ENCODE measurements at places on chromosomes 13 and 19. TPM values are rescaled to one million over a fixed set of nuclear protein-coding genes. Genes with fewer than 3 reads are reported as not detected.
A peak's percentile ranks its signal among the peaks of the same experiment; 100 is the strongest.

The ZNF221 gene
- total RNA-seq = 3.7 TPM

The ZNF296 gene
- total RNA-seq = not detected

The AMER2 gene
- not detected for total RNA-seq

The TUBB4A gene
- total RNA-seq = 0.60 TPM

The MBD3 gene
- 186 TPM for total RNA-seq

The TTC9B gene
- total RNA-seq = 0.73 TPM

The LRRC63 gene
- 0.33 TPM for total RNA-seq

The ZNF90 gene
- total RNA-seq = not detected

- peak; percentile 81 for DNase-seq
These were observed 4.7 kb upstream of the GJB2 start for GRCh38 chr13:20197361-20197834.

GRCh38 chr19:903266-903797 lies 9.7 kb downstream of the R3HDM4 start:
- no peak for DNase-seq

- no peak for DNase-seq
These were observed 4.6 kb upstream of the ERFL start for GRCh38 chr19:41932720-41933332.

GRCh38 chr13:51612867-51613266 lies 28.6 kb downstream of the WDFY2 start:
- no peak for DNase-seq

DNA sequence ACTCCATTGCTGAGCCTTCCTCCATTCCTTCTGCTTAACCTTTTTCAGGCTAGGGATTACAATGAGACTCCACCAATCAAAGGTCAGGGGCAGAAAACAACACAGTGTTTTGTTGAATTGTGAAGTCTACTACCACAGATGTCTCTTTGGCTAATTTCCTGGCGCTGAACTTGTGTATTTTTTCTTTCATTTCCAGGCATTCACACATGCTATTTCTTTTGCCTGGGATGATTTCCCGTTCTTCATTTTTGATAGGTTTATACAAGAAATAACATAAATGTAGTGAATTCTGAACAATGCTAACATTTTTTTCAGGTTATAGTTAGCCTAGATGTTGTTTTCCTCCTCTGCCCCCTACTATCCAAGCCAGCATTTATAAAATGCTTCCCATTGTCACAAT lies 64.3 kb downstream of the OLFM4 start:
- DNase-seq = no peak

GRCh38 chr19:15629003-15629880 lies 11.5 kb upstream of the CYP4F3 start:
- peak; percentile 37 for DNase-seq

DNA sequence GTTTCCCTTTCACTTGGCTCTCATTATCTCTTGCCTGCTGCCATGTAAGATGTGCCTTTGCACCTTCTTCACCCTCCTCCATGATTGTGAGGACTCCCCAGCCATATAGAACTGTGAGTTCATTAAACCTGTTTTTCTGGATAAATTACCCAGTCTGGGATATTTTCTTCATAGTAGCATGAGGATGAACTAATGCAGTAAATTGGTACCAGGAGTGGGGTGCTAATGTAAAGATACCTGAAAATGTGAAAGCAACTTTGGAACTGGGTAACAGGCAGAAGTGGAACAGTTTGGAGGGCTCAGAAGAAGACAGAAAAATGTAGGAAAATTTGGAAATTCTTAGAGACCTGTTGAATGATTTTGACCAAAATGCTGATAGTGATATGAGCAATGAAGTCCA lies 487.4 kb downstream of the LMO7 start:
- no peak for DNase-seq

DNA sequence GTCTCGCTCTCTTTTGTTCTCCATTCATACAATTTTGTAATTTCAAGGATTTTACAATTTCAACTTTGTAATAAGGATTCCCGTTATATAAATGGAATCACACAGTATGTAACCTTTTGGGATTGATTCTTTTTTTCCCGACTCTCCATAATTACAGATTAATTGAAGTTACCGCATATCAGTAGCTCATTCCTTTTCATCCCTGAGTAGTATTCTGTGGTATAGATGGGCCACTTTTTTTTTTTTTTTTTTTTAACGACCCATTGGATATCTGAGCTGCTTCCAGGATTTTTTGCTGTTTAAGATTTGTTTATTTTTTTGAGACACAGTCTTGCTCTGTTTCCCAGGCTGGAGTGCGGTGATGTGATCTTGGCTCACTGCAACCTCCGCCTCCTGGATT lies 27.8 kb downstream of the UHRF1 start:
- no peak for DNase-seq

DNA sequence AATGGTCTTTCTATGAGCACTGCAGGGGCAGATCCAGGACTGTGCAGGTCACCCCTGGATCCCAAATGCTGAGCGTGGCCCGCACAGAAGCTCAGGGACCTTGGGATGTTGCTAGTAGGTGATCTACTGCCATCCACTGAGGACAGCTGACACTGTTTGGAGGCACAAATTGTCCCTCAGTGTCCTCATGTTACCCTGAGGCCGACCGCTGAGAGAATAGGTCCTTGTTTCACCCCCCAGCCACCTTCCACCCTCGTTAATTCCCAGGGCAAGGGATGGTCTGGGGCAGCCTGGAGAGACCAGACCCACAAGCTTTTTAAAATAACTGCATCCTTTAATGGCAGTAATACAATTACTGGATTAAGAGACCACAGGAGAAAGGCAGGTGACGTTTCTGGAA lies 15.4 kb upstream of the TMEM160 start:
- no peak for DNase-seq

DNA sequence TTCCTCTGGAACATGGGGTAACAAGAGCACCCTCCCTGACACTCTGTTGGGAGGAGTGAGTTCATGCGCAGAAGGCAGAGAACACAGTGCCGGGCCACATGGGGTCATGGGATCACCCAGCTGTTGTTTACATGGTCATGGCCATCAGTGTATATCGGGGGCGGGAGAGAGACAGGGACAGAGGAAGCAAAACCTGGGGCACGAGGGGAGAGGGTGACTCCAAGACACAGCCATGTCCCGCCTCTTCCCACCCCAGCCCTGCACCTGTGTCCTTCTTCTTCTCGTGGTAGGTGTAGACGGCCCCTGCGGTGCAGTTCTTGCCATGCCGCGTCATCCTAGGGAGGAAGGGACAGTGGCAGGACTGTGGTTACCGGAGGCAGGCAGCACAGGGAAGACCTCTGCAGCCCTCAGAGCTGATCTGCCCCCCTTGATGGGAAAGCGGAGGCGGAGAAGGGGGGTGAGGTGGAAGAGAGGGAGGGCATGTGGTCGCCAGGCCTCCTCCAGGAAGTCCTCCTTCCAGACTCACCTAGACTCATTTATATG lies 19.9 kb downstream of the NOSIP start:
- no peak for DNase-seq

DNA sequence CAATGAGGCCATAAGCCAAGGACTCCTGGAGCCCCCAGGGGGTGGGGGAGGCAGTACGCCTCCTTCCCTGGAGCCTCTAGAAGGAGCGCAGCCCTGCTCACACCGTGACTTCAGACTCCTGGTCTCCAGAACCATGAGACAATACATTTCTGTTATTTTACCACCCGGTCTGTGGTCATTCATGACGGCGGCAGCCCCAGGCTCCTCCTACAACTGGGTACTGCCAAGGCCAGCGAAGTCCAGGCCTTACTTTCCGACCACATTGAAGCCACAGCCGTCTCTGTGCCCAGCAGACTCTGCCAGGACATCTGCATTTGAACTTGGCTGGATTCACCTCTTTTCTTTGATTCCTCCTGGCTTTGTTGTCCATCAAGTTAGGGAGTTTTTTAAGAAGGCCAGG lies 10.5 kb downstream of the GNG7 start:
- no peak for DNase-seq

GRCh38 chr13:29845440-29846056 lies 4.9 kb downstream of the UBL3 start:
- no peak for DNase-seq

- no peak for DNase-seq
These were observed 24.8 kb downstream of the ZNF473 start for GRCh38 chr19:50050406-50051227.

GRCh38 chr13:111882351-111882750 lies 184.6 kb upstream of the SOX1 start:
- DNase-seq = no peak

DNA sequence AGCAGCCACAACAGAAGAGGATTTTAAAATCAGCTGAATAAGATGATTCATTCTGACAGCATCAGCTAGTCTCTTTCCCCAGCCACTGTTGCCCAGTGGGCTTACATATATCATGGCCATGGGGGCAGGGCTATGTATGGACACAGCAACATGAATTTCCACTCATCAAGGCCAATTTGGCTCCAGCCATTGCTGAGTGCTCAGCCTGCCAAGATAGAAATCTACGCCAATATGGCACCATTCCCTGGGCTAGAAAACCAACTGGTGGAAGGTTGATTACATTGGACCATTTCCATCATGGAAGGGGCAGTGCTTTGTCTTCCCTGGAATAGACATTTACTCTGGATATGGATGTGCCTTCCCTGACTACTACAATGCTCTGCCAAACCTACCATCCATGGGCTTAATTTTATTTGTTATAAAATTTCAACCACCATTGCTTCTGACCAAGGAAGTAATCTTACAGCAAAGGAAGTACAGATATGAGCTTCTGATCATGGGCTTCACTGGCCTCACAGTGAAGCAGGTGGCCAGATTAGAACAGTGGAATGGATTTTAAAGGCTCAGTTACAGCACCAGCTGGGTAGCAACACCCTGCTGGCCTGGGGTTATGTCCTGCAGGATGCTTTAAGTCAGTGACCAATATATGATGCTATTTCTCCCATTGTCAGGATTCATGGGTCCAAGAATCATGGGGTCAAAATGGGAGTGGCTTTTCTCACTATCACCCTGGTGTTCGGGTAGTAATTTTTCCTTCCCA lies 9.8 kb upstream of the ALOX5AP start:
- no peak for DNase-seq

DNA sequence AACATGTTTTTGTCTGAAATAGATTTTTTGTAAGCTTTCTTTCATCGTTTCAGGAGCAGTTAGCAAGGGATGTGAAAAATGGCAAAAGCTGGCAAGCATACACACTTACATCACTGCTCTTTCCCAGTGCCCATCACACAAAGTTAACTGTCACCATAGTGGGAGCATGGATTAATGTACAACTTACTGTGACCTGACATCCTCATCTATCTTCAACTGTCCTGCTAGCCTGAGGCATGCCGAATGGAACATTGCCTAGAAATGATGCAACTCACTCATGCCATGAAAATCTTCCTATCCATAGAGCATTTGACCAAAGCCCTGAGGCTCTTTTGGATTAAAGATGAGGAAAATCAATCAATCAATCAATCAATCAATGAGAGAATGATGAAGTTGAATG lies 491.7 kb upstream of the SLC10A2 start:
- no peak for DNase-seq

DNA sequence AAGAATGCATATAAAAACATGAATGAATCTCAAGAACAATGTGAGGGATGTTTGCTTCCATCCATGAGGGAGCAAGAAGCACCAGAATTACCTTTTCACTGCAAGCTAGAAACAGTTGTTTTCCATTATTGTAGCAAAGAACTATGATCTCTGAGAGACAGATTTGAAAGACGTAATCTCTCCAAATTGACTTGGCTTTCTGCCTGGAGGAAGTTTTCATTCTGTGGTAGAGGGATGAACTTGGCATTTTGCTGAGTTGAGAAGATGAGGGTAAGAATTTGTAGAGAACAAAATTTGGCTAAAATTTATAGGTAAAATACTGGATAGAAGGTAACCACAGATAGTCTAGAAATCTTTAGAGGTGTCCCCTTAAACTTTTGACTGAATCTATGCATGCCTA lies 496.8 kb downstream of the TDRD3 start:
- DNase-seq = no peak
